ENCODE measurements at places on chromosomes 1 and 21.

- no peaks in the 10 kb centered on the region for H3K36me3 ChIP-seq
- peak overlapping the region; percentile 34 for H3K4me3 ChIP-seq
- H3K27ac ChIP-seq, result peak overlapping the region; percentile 91
- H3K4me1 ChIP-seq, result peaks cover 35% of the 10 kb centered on the region
These were observed 60.6 kb downstream of the WNT9A start for GRCh38 chr1:227886993-227887696.

DNA sequence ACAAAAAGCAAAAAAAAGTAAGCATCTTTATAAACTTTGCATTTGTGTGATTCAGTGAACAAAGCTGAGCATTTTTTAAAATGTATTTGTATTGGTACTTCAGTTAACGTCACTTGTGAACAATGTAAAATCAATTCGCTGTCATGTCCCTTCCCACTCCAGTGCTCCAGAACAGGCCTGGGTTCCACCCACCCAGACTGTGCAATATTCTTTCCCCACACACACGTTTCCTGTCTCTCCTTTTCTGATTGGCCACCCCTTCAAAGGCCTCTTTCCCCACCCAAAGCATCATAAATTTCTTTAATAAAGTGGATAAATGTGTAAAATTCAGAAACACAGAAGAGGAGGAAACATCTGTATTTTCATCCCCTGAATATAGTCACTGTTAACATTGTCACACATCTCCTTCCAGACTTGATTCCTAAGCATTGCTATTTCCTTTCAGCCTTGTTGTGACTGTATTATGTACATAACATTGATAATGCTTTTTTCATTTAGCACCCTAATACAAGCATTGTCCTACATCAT is 12.0 kb downstream of the CLEC20A start:
- no peaks in the 10 kb centered on the region for H3K27me3 ChIP-seq
- no peaks in the 10 kb centered on the region for H3K4me1 ChIP-seq
- no peak overlapping the region for H3K4me3 ChIP-seq
- peaks cover 3% of the 10 kb centered on the region for H3K36me3 ChIP-seq
- H3K27ac ChIP-seq, result no peak overlapping the region

DNA sequence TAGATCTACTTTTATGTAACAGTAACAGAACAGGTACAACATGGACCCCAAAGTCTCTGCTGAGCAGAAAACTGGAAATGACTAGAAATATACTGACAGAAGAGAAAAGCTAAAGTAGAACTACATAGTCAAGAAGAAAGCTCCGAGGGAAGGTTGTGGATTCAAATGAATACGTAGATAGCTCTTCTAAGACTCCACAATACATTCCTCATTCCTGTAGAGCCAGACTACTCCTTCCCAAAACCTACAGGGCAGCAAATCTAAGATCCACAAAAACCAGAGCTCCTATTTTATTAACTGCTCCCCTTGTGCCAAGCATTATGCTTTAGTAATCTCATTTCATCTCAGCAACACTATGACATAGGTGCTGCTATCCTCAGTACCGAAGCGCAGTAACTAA is 35.2 kb downstream of the ARID4B start:
- H3K27me3 ChIP-seq, result no peaks in the 10 kb centered on the region
- no peak overlapping the region for H3K4me3 ChIP-seq
- H3K27ac ChIP-seq, result no peak overlapping the region
- H3K4me1 ChIP-seq, result peaks cover 16% of the 10 kb centered on the region
- H3K36me3 ChIP-seq, result no peaks in the 10 kb centered on the region

DNA sequence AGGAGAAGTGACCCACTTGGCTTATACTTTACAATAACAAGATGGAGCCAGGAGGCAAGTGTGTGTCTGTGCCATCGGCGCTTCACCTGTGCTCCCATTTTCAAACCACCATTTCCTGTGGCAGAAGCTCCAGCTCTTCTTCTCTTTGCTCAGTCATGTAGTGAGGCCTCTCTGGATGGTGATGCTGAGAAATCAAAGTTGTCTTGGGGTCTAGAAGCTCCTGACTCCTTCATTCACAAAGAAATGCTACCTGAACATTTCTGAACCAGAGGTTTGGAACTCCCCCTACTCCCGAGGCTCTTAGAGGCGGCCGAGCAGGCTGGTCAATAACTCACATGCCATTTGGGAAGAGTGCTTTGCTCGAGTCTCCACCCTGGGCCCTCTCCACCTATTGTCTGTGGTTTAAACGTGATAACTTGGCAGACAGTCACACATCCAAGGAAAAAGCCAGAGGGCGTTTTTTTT is 18.0 kb downstream of the SLAMF1 start:
- H3K27ac ChIP-seq, result no peak overlapping the region
- no peaks in the 10 kb centered on the region for H3K36me3 ChIP-seq
- no peaks in the 10 kb centered on the region for H3K4me1 ChIP-seq
- H3K4me3 ChIP-seq, result no peak overlapping the region

GRCh38 chr1:193348091-193348768 is 161.8 kb upstream of the B3GALT2 start:
- H3K4me3 ChIP-seq, result no peak overlapping the region
- no peaks in the 10 kb centered on the region for H3K27me3 ChIP-seq
- no peaks in the 10 kb centered on the region for H3K36me3 ChIP-seq
- DNase-seq, result no peak
- H3K4me1 ChIP-seq, result no peaks in the 10 kb centered on the region
- no peak overlapping the region for H3K27ac ChIP-seq

- no peaks in the 10 kb centered on the region for H3K4me1 ChIP-seq
- no peak overlapping the region for H3K4me3 ChIP-seq
- no peak overlapping the region for H3K27ac ChIP-seq
- no peaks in the 10 kb centered on the region for H3K27me3 ChIP-seq
These were observed 27.2 kb downstream of the OVAAL start for GRCh38 chr1:180585994-180586359.

GRCh38 chr1:31645274-31645568 is 545 bp upstream of the PEF1 start:
- peak overlapping the region; percentile 95 for H3K27ac ChIP-seq
- H3K36me3 ChIP-seq, result peaks cover 14% of the 10 kb centered on the region
- no peaks in the 10 kb centered on the region for H3K27me3 ChIP-seq
- peak overlapping the region; percentile 94 for H3K4me3 ChIP-seq

GRCh38 chr1:222165629-222166028 is 382.3 kb downstream of the HHIPL2 start:
- peaks cover 7% of the 10 kb centered on the region for H3K4me1 ChIP-seq
- no peaks in the 10 kb centered on the region for H3K36me3 ChIP-seq
- no peaks in the 10 kb centered on the region for H3K27me3 ChIP-seq
- no peak overlapping the region for H3K4me3 ChIP-seq

- no peak overlapping the region for H3K27ac ChIP-seq
- DNase-seq, result peak; percentile 62
- H3K4me1 ChIP-seq, result peaks cover 47% of the 10 kb centered on the region
- no peak overlapping the region for H3K4me3 ChIP-seq
- peaks cover 45% of the 10 kb centered on the region for H3K36me3 ChIP-seq
- no peaks in the 10 kb centered on the region for H3K27me3 ChIP-seq
These were observed 5.3 kb downstream of the PSRC1 start for GRCh38 chr1:109277434-109278204.

- no peak overlapping the region for H3K4me3 ChIP-seq
- H3K27ac ChIP-seq, result no peak overlapping the region
- no peaks in the 10 kb centered on the region for H3K4me1 ChIP-seq
- H3K36me3 ChIP-seq, result no peaks in the 10 kb centered on the region
These were observed 415 bp upstream of the LAD1 start for GRCh38 chr1:201399352-201400126.

- no peak overlapping the region for H3K27ac ChIP-seq
- no peaks in the 10 kb centered on the region for H3K27me3 ChIP-seq
- DNase-seq, result no peak
- H3K4me1 ChIP-seq, result peaks cover 46% of the 10 kb centered on the region
These were observed 61.5 kb downstream of the GNG12 start for GRCh38 chr1:67771749-67772148.

- H3K27ac ChIP-seq, result no peak overlapping the region
- H3K27me3 ChIP-seq, result no peaks in the 10 kb centered on the region
- DNase-seq, result no peak
- no peaks in the 10 kb centered on the region for H3K36me3 ChIP-seq
These were observed 14.9 kb downstream of the TMEM35B start for GRCh38 chr1:34970220-34970735.

DNA sequence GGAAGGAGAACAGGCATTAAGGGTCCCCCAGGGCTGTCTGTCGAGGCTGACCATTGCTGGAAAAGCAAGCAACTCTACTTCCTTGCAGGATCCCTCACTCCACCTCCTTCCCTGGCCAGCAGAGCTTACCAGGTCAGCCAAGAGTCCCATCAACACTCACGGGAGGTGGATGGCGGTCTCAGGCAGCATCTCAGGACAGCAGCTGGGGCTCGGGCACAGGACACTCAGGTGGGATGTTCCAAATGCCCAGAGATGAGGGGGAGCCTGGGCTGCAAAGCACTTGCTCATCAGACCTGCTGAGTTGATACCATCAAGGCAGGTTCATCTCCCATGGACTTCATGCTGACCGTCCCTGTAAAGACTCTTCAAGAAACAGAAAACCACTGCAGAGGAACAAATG is 559.8 kb downstream of the NPHP4 start:
- H3K27ac ChIP-seq, result no peak overlapping the region
- no peaks in the 10 kb centered on the region for H3K36me3 ChIP-seq
- H3K4me3 ChIP-seq, result no peak overlapping the region
- DNase-seq, result no peak
- no peaks in the 10 kb centered on the region for H3K27me3 ChIP-seq

- H3K27me3 ChIP-seq, result peaks cover 5% of the 10 kb centered on the region
- no peak overlapping the region for H3K27ac ChIP-seq
- DNase-seq, result no peak
- no peak overlapping the region for H3K4me3 ChIP-seq
- no peaks in the 10 kb centered on the region for H3K36me3 ChIP-seq
- H3K4me1 ChIP-seq, result no peaks in the 10 kb centered on the region
These were observed 92.8 kb upstream of the CACNA1E start for GRCh38 chr1:181390410-181391077.

DNA sequence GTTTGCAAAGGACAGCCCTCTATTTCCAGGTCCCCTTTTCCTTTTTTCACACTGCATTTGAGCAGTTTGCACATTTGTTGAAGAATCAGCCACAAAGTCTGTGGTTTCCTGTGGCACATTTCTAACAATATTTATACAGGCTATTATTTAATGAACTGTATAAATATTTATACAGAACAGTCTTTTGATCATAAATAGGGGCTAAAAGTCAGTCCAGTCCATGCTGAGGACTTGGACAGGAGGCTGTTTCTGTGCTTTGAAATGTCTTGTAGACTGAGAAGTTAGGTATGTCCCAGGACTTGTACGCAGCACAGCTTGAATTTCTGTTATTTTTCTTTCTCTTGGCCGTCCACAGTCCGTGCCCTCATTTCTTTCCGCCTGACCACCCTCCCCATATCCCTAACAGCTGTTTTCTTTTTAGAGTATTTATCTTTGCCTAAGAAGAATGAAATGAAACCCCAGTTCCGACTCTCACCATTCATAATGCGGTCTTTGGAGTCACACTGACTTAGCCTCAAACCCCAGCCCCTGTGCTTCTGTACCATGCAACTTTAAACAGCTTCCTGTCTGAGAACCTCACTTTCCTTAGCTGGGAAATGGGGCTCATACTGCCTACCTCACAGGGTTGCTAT is 19.7 kb downstream of the FGGY start:
- peaks cover 16% of the 10 kb centered on the region for H3K4me1 ChIP-seq
- 0 out of 2 replicates have a peak overlapping the region, but pooled peaks have one; percentile 7 for H3K27ac ChIP-seq
- DNase-seq, result no peak
- peak overlapping the region; percentile 15 for H3K4me3 ChIP-seq
- 0 out of 2 replicates have a peak, but pooled peaks cover 2% of the 10 kb centered on the region for H3K27me3 ChIP-seq
- H3K36me3 ChIP-seq, result no peaks in the 10 kb centered on the region

GRCh38 chr1:189673217-189673616 is 804.4 kb downstream of the BRINP3 start:
- H3K4me3 ChIP-seq, result no peak overlapping the region
- no peak for DNase-seq
- H3K27ac ChIP-seq, result no peak overlapping the region
- H3K4me1 ChIP-seq, result no peaks in the 10 kb centered on the region
- no peaks in the 10 kb centered on the region for H3K27me3 ChIP-seq

- no peak for DNase-seq
- no peaks in the 10 kb centered on the region for H3K36me3 ChIP-seq
- H3K4me3 ChIP-seq, result no peak overlapping the region
- no peak overlapping the region for H3K27ac ChIP-seq
These were observed 567.5 kb downstream of the PLA2G4A start for GRCh38 chr1:187396226-187396625.

- H3K27me3 ChIP-seq, result peaks cover 15% of the 10 kb centered on the region
- DNase-seq, result no peak
- no peak overlapping the region for H3K4me3 ChIP-seq
- H3K27ac ChIP-seq, result no peak overlapping the region
- peaks cover 5% of the 10 kb centered on the region for H3K36me3 ChIP-seq
These were observed 2.1 kb downstream of the TLCD4 start for GRCh38 chr1:95119273-95119672.

DNA sequence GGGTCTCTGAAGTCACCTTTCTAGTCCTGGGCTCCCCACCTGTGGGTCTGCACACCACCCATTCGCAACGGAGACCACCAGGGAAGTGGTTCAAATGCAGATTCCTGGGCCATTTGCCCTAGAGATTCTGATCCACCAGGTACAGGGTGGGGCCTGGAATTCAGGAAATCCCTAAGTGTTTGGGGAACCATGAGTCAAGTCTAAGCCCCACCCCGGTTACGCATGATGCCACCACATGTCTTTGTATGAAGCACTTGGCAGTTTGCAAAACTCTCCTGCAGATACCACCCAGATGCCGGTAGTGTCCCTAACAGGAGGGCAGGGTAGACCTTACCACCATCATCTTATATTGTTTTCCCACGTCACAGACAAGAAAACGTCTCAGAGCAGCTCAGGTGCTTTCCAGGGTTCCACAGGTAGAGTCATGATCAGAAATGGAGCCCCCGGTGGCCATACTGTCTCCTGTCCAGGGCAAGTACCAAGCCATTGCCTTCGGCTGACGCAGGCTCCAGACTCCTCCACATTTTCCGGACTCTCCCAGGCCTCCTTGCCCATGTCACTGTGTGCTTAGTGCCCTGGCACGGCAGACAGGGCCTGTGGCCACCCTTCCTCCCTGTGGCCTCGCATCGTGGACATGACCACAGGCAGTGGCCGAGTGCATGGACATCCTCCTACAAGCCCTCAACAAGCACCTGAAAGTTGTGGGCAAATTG is 89.2 kb upstream of the TMEM51 start:
- no peak overlapping the region for H3K4me3 ChIP-seq
- no peak overlapping the region for H3K27ac ChIP-seq
- peaks cover 24% of the 10 kb centered on the region for H3K36me3 ChIP-seq

- peaks cover 64% of the 10 kb centered on the region for H3K36me3 ChIP-seq
- H3K27ac ChIP-seq, result no peak overlapping the region
- peaks cover 8% of the 10 kb centered on the region for H3K4me1 ChIP-seq
These were observed 4.6 kb upstream of the LHX8 start for GRCh38 chr1:75129660-75129982.
